Stomach (tissue), 19 donors: ENCODE measurements at places on chromosomes 7 and 10. TPM values are rescaled to one million over a fixed set of nuclear protein-coding genes. Genes with fewer than 3 reads are reported as not detected.

Gene NPM3
- 2.3 TPM for total RNA-seq

Gene SYCE1
- total RNA-seq: not detected

Gene PAOX
- 19.8 TPM for total RNA-seq

Gene ZNF488
- 2.2 TPM for total RNA-seq

Gene TRIM50
- total RNA-seq: not detected

Gene PAPOLB
- not detected for total RNA-seq

Gene PDE6C
- not detected for total RNA-seq

Gene TUBAL3
- not detected for total RNA-seq

Gene RARRES2
- 244 TPM for total RNA-seq

Gene OPN4
- total RNA-seq: not detected

Gene CNPY4
- total RNA-seq: 10.6 TPM

Gene MKI67
- total RNA-seq: 60.8 TPM

Gene MBL2
- not detected for total RNA-seq

Gene GJC3
- total RNA-seq: not detected

Gene PLEKHS1
- total RNA-seq: not detected

Gene VWC2
- 0.18 TPM for total RNA-seq

Gene WDFY4
- total RNA-seq: 7.0 TPM
